ENCODE measurements at places on chromosomes 12 and 14.

DNA sequence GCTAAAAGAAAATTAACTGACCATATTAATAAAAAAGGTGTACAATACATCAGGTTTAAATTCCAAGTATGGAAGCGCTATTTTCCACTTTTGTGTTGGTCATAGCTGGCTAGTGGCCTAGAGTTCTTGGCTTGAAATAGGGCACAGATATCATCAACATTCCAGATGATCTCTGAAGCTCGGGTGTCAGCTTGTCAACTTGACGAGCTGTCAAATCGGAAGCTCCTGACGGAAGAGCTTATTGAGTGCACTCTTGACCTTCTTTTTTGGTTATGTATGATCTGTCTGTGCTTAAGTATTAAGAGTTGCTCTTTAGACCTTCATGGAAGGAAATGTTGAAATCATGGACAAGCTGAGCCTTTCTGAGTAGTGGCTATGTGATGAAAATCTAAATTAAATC is 177.9 kb downstream of the APAF1 start:
- no peak for DNase-seq

DNA sequence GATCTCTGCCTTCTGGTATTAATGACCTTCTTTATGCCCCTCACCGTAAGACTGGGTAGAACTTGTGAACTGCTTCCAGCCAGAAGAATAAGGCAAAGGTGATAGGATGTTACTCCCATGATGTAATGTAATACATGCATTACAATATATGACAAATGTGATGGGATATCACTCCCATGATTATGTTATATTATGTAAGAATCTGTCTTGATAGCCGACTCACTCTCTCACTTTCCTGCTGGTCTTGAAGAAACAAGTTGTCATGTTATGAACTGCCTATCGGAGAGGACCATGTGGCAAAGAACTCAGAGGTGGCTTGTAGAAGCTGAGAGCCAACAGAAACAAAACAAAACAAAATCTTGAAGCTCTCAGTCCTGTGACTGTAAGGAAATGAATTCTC is 30.6 kb upstream of the OSBPL8 start:
- DNase-seq: no peak

DNA sequence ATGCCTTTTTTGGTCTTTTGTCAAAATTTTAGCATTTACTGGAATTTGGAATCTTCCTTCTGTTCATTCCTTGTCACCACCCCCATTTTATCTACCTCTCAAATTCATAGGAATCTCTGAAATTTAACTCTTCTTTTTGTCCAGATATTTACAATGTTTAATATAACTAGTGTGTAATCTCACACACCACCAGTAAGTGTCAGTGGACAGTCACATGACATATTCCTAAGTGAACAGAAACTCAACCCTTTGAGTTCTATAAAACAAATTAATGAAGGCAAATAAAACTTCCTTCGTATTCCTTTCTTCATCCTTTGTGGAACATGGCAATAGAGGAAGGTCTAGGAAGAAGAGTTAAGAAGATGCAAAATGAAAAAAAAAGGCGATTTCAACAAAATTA is 26.6 kb downstream of the ATF7 start:
- DNase-seq: no peak

GRCh38 chr12:95151821-95152220 is 65.4 kb downstream of the FGD6 start:
- DNase-seq: no peak

GRCh38 chr14:61516964-61517653 is 178.2 kb upstream of the HIF1A start:
- DNase-seq: no peak

GRCh38 chr12:2323532-2324255 is 270.9 kb downstream of the CACNA1C start:
- DNase-seq: no peak

GRCh38 chr14:20679907-20680306 is 4.5 kb upstream of the RNASE4 start:
- peak; percentile 50 for DNase-seq

DNA sequence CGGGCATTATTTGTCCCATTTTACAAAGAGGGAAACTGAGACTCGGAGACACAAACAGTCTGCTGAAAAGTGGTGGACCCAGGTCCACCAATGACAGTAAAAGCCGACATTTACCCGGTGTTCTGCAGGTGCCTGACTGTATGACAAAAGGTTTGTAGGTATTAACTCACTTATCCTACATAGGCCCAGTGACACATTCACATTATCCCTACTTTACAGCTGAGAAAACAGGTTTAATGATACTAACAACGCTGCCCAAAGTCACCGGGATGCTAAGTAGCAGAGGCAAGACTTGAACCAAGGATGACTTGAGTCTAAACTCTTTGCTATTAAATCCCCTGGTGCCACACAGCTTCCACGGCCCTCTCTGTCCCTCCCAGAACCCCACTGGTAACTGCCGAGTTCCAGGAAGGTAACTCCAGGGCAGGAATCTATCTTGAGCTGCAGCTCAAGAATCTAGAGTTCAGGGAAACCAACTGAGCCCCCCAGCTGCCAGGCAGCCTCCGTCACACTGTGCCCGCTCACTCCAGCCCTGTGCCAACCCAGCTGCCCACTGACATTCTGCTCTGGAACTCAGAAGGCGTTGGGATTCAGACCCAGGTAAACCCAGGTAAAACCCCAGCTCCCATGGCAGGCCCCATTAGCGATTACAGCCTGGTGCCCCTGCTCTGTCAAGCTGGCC is 33.7 kb downstream of the SYNE3 start:
- DNase-seq: no peak

DNA sequence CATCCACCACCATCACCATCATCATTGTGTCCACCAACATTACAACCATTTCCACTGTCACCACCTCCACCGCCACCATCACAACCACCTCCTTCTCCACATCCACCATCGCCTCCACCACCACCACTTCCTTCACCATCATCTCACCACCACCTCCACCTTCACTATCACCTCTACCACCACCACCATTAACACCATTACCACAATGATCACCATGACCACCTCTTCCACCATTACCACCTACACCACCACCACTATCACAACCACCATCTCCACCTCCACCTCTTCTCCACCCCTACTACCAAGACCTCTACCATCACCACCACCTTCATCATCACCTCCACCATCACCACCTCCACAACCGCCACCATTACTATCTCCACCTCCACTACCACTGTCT is 16.4 kb downstream of the ISCU start:
- DNase-seq: no peak

DNA sequence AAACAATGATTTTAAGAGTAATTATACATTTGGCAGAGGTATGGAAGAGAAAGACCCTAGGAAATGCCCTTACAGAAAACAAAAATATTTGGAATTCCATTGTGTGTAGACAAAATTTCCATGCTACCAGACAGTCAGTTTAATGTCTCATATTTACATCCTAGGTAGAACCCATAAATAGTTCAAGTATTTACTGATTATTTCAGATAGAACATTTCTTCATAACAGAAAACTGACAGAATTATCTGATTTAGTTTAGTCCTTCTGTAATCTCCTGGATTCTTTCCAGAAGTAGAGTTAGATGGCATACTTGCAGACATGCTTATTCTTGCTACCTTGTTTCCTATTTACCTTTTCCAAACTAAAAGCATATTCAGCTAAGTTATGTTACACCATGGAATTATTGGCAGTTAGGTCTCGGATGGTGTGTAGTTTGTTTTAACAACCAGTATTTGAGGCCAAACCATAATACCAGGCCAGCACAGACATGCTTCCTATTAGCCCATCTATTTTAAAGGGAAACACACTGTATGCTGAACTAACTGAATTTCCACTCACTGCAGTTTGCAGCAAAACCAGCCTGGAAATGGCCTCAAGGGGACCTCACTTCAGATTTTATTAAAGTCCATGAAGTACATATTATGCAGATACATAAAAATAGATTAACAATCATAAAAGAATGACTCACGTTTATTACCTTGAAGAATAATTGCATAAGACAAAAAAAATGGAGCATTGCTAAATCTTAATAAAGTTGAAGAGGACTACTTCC is 126.6 kb upstream of the LRIG3 start:
- DNase-seq: no peak

GRCh38 chr12:105330283-105330930 is at the start of gene C12orf75:
Gene C12orf75, plus strand, starts transcription at chr12:105330691. Its CDS starts 201 bp downstream, at chr12:105330892.
- DNase-seq: peak; percentile 94

- no peak for DNase-seq
These were observed 37.8 kb downstream of the SPRING1 start for GRCh38 chr12:116700066-116700465.

DNA sequence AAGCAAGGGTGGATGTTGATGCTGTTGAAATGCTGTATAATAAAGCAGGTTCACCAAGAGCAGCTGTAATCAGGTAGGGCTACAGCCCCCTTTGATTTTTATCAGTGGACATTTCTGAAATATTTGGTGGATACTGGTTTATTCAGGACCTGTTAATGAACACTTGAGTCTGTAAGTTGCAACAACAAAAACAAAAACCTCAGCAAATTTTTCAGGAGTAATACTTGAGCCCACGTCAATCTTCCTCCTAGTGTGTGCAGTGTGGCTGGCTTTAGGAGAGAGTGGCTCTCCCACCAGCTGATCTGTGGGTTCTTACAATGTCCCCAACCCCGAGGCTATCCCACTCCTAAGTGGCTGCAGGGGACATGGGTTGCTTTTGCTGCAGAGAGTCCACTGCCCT is 347.8 kb downstream of the GLT1D1 start:
- DNase-seq: no peak

DNA sequence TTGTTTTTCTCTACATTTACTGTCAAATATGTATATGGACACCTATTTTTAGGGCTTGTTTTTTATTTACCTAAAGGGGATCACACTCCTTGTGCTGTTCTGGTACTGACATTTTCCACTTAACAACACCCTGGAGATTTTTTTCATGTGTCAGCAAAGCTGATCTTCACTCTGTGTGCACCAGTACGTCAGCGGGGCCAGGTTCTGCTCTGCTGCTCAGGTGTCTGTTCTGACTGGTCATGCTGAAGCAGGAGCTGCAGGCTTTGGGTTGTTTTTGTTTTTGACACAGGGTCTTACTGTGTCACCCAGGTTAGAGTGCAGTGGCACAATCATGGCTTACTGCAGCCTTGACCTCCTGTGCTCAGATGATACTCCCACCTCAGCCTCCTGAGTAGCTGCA is 81.9 kb upstream of the CCND2 start:
- DNase-seq: no peak

GRCh38 chr12:113322343-113322742 is 12.6 kb downstream of the SLC8B1 start:
- no peak for DNase-seq

DNA sequence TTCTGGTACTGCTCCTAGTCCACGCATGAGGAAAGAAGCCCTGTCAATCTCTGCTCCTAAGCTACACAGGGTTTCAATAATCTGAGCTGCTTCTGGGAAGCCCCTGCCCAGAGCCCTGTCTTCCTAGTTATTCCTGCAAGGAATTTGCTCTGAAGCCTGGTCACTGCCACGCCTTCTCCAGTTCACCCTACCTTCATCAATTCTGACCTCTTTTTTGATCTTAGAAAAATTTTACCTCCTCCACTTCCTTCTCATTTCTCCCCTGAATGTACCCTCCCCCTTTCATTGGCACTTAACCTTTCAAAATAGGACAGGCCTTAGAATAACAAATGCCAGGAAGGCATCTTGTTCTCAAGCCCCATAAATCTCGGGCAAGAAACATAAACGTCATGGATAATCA is 14.9 kb upstream of the LRRK2 start:
- DNase-seq: no peak

- DNase-seq: peak; percentile 57
These were observed 9.1 kb downstream of the PPP2R3C start for GRCh38 chr14:35112641-35113040.

DNA sequence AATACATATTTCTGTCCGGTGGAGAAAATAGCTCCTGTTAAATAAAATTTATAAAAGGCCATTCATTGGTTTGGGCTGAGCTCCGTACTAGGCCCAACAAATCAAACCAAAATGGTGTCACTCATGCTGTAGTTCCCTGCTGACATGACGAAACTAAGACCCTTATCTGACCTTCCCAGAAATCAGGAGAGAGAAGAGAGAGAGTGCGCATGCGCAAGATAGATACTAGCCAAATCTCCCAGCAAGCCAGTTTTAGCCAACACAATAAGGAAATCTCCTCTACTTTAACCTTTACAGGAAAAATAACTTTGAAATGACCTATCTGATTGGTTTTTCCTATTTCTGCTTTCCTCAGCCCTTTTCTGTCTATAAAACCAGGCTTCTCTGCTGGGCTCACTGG is 152.7 kb upstream of the RMST start:
- DNase-seq: no peak

GRCh38 chr12:131592972-131593371 is 117.9 kb upstream of the SFSWAP start:
- DNase-seq: no peak

- no peak for DNase-seq
These were observed 366.7 kb downstream of the BTG1 start for GRCh38 chr12:91778938-91779400.

DNA sequence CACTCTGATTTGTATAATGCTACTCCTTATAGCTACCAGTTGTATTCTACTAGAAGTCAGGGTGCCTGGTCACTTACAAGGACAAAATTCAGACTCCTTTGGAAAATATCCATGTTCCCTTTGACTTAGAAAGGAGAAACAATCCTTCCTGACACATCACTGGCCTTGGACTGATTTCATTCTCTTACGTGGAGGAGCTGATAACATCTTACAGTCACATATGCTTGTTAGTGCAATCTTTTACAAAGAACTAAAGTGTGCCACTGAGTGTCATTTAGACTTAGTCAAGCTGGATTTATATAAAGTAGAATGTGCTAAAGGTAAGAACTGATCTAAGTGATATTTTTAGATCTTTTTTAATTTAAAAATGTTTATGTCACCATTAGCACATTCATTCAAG is 131.0 kb upstream of the TMTC2 start:
- no peak for DNase-seq

GRCh38 chr12:31853977-31854376 is 105.2 kb upstream of the RESF1 start:
- DNase-seq: no peak

DNA sequence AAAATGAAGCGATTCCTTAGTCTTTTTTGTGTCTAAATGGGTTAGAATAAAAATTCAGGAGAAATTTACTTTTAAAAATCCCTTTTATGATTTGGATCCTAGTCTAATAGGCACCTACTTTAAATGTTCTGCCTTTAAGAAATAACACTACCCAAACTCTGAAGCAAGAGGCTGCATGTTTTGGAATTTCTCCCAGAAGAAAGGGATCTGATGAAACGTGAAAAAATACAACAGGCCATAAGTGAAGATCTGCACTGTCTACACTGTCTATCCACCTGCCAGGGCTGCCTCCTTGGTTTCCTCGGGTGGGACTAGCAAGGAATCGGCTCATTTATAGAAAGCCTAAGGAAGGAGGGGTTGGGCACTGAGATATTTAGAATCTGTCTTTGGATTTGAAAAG is 22.1 kb downstream of the ACVR1B start:
- no peak for DNase-seq

GRCh38 chr12:12534166-12534866 is 28.3 kb downstream of the DUSP16 start:
- peak; percentile 21 for DNase-seq

GRCh38 chr12:57693317-57693658 is 644 bp upstream of the OS9 start:
- DNase-seq: peak; percentile 6

GRCh38 chr12:21819236-21819635 is 44.7 kb upstream of the KCNJ8 start:
- peak; percentile 2 for DNase-seq

- no peak for DNase-seq
These were observed 4.8 kb upstream of the NGDN start for GRCh38 chr14:23464700-23465099.
